ENCODE measurements at places on chromosomes 12 and 14.

GRCh38 chr12:16072678-16073077 is 161.5 kb downstream of the DERA start:
- DNase-seq = no peak

- DNase-seq = no peak
These were observed 7.7 kb downstream of the TBX5 start for GRCh38 chr12:114397978-114398881.

DNA sequence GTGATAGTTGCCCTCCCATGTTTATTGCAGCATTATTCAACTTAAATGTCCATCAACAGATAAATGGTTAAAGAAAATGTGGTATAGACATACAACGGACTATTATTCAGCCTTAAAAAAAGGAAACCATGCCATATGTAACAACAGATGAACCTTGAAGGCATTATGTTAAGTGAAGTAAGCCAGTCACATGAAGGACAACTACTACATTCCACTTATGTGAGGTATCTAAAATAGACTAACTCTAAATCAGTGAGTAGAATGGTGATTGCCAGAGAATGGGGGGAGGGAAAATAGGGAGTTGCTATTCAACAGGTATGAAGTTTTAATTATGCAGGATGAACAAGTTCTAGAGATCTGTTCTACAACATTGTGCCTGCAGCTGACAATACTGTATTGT is 10.1 kb downstream of the PCNX4 start:
- no peak for DNase-seq

DNA sequence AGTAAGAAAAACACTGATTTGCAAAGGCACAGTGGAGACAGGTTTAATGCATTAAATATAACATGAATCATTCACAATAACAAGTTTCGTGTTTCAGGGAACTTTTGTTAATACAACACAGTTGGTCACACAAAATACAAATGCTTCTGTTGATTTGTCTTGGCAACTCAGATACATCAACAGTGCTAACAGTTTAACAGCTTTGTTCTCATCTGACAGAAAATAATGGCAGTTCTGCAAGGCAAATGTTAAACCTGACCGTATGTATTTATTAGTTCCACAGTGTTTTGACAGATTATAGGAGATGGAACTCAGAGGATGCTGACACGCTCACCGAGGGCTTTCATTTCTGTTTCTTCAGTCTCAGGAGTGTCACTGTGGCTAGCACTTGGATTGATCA is 350.7 kb downstream of the PRKD1 start:
- DNase-seq = no peak

GRCh38 chr14:45290547-45290946 is 37.5 kb upstream of the MIS18BP1 start:
- DNase-seq = no peak

DNA sequence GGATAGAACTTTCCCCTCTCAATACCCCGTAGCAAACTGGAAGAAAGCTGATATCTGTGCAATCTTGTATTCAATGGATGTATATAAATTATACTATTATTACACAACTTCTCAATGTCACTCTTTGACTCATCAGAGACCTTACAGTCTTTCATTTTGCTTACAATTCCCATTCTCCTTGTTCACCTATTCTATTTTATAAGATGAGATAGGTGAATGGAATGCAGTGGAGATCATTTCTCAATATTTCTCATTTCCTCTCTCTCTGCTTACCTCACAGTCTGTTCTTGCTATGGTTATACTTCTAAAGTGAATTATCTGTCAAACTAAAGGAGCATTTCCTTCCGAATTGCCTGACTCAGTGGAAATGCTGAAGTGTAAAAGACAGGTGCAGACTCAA is 14.9 kb downstream of the FOXA1 start:
- no peak for DNase-seq

GRCh38 chr14:22915886-22916521 is 2.9 kb downstream of the RBM23 start:
- DNase-seq = no peak

GRCh38 chr14:103523575-103523954 is 935 bp upstream of the CKB start:
- DNase-seq = no peak

GRCh38 chr14:60087668-60088067 is 4.1 kb upstream of the PCNX4 start:
- no peak for DNase-seq

DNA sequence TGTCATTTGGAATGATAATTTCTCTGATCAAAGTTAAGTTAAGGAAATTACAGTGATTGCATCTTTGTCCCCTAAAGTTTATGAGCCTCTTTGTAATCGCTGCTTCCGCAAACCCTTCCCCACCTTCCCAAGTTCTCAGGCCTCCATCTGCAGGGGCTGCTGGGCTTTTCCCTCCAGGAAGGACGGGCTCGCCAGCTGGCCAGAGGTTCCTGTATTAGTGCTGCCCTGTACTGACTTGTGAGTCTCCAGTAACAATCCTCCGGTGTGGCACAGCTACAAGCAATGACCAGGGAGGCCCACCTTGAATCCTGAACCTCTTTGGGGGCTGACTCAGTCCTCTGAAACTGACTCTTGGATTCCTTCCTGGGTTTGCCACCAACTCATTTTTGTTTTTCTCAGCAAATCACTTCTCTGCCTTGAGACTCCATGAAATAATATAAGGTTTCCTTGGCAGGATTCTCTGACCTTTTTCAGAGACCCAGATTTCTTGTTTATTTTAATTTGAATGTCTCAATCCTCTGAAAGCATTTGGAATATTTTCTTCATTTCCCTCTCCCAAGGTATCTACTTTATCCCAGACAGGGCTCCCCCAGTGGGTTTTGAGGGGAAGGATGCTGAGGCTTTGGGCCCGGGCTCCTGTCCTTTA is 398.6 kb downstream of the ZFP36L1 start:
- no peak for DNase-seq

DNA sequence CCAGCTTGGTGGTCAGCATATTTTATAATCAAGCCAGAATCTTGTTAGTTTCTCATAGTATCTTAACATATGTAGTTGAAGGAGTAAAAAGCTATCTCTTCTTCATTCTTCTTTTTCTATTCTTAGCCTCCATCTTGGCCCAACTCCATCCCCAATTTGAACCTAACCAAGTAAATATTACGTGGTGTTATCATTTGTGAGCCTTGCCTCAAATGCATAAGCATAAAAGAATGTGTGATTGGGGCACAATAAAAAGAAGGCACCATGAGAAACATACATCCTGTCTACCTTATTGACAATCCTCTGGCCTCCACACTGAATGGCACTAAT is 181.4 kb upstream of the BMP4 start:
- DNase-seq = no peak
